LHCN-M2 (cell line): ENCODE measurements at places on chromosomes 6 and 20. TPM values are rescaled to one million over a fixed set of nuclear protein-coding genes. Genes with fewer than 3 reads are reported as not detected.
A peak's percentile ranks its signal among the peaks of the same experiment; 100 is the strongest.

- peak; percentile 60 for DNase-seq
These were observed 28.2 kb downstream of the TBC1D32 start for GRCh38 chr6:121305957-121306607.

- DNase-seq = no peak
These were observed 1.5 kb downstream of the ID4 start for GRCh38 chr6:19838442-19839236.

DNA sequence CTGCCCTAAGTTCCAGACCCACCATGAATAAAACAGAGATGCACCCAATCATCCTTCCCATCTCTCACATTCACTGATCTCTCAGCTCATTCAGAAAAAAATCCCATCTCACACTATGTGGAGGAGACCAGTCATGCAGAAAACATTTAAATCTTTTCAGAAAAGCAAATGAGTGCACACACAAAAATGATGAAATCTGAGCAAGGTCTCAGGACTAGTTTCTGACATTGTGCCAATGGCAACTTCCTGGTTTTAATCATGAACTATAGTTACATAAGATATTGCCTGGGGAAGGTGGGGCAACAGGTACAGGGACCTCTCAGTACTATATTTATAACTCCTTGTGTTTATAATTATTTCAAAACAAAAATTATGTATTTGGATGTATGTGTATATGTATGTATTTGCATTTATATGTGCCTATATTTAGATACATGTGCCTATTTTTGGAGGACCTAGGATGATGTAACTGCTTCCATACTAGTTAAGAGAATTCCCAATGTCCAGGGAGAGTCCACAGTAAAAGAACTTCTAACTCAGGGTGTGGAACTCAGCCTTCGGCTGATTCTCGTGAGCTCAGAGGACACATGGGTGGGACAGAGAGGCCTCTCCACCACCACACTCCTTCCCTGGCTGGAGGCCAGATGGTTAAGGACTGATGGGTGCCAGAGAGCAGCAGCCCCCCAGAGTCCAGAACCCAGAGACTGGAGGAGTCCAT lies 71.7 kb upstream of the MAP3K4 start:
- DNase-seq = peak; percentile 71

DNA sequence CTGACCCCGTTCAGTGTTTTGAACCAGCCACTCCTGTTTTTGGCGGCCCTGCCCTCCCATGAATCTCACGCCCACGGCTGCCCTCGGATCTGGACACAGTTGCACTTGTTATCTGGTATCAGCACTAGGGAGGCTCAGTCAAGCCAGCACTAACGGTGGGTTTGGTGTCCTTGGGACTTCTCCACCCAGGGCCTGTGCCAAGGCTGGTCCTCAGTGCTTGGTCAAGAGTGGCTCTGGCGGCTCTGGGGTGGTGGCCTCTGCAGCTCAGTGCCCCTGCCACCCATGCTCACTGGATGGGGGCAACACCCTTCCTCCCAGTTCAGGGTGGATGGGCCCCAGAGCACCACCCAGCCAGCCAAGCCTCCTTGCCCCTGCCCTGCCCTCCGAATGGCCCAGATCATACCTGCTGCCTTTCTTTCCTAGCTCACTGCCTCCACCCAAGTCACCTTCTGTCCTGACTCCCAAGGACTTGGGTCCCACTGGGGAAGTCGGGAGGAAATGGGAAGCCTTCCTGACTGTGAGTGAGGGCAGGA lies 54.7 kb downstream of the SSR1 start:
- DNase-seq = no peak

Gene PPP1R16B
- not detected in 2 replicates for total RNA-seq
